Caudate nucleus (tissue), 63 donors: ENCODE measurements at places on chromosomes 2 and 18.

DNA sequence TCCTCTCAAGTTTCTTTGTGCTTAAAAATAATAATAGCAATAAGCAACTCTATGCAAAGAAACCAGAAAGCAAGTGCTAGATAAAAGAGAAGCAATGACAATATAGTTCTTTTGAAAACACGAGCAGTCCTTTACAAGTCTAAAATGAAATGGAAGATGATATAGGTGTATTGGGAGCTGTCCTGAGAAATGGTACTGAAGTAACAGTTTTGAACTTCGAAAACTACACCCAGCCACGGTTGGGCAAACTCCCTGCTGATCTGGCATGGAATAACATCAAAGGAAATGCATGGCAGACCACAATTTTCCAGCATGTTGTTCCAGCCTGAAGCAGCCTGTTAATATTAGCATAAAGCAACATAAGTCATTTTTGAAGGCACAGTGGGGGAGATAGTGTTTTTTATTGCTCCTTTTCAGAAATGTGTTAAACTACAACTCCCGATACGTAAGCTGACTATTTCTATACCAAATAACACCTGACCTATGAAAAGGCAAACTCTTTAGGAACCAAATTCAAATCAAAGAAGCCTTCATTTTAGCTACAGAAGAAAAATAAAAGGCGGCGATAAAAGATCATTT is 596.1 kb upstream of the KLHL29 start:
- DNase-seq: no peak

GRCh38 chr18:56019908-56020307 is 431.9 kb upstream of the TCF4 start:
- DNase-seq: no peak

- no peak for DNase-seq
These were observed 98.2 kb upstream of the TTC39C start for GRCh38 chr18:23916338-23916737.

- no peak for DNase-seq
These were observed 265.4 kb upstream of the SPOPL start for GRCh38 chr2:138236142-138236541.

- DNase-seq: no peak
These were observed 143.9 kb downstream of the CAPN13 start for GRCh38 chr2:30663321-30663720.
